T1000 (cell line): ENCODE measurements at places on chromosomes 2 and 18.
A peak's percentile ranks its signal among the peaks of the same experiment; 100 is the strongest.

DNA sequence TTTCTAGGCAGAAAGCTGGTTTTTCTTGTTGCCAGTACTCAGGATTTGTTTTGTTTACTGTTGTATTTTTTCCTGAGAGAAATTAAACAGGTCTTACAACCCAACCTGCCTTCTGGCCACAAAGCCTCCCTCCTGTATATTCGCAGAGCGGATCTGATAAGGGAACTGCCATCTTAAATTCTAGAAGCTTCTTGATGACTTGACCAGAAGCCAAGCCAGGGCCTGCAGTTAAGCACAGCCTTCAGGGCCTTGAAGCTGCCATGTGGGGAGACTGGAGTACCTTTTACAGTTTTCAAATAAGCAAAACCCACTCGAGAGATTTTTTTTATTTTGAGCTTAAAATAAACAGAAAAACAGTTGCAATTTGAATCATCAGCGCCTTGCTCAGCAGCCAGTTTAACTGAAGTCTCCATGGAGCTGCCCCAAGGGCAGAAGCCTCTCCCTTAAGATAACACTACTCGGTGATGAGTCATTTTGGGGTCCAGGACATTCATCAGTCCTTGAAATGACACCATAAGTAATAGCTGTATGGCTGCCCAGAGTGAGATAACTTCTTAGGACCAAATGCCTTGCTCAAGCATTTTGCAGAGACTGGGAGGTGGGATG, 51.5 kb upstream of the PHLPP1 start:
- peak; percentile 51 for DNase-seq

DNA sequence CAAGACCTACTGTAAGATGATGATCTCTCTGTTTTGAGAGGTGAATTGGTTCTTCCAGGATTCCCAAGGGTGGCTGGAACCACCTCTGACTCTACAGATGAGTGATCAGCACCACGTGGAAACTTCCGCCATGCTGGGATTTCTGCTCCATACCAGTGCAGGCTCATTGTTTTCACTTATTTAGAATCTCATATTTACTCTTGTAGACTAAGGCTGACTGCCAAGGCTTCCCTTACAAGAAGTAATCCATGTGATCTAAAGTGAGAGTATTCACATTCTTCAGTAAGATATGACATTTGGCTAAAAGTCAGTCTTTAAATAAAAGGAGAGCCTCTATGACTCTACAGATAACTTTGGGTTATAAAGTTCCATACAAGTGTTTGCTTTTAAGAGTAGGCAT, 322.9 kb upstream of the RAB12 start:
- DNase-seq = no peak

DNA sequence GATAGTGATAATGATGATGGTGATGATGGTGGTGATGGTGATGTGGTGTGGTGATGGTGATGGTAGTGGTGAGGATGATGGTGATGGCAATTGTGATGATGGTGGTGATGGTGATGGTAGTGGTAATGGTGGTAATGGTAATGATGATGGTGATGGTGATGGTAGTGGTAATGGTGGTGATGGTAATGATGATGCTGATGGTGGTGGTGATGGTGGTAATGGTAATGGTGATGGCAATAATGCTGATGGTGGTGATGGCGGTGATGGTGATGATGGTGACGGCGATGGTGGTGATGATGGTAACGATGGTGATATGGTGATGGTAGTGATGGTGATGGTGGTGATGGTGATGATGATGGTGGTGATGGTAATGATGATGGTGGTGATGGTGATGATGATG, 45.0 kb downstream of the ALK start:
- no peak for DNase-seq

DNA sequence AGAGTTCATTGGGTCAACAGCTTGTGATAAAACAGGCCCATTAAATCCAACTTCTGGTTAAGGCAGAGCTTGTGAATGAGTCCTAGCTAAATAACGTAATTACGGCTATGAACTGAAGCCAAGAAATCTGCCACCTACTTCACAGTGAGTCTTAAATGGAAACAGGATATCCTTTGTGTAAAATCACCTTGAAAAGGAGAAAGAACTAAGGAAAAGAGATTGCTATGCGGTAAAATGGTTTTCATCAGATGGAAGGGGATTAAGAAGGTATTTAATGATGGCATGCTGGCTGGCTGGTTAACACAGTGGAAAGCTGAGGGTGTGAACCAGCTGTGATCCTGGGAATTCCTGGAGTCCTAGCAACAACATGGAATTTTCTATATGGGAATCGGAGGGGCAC, 156.6 kb downstream of the DOK6 start:
- no peak for DNase-seq

DNA sequence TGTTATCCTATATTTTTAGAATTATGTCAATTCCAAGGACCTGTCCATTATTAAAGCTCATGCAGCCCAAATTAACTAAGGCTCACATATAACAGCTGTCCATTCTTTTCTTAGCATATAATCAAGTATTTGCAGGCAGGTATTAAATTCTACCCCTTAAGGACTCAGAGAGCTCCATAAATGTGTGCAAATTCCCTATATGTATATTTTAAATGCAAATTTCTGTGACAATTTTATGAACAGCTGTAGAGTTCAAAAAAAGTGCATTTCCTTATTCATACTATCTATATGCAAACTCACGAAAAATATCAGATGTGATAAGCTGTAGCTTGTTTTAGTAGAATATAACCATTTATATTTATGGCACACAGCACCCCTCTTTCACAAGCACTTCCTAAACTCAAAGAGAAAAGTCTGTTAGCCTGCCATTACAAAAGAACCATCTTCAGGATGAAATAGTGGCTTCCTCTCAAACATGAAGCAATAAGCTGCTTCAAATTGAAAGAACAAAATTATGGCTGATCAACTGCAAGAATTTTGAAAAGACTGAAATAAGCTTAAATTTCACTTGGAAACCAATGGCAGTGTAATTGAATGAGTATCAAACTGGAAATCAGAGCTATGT, 155.0 kb upstream of the REG3G start:
- DNase-seq = no peak
